ENCODE measurements at places on chromosomes 1 and 21.
A peak's percentile ranks its signal among the peaks of the same experiment; 100 is the strongest.

DNA sequence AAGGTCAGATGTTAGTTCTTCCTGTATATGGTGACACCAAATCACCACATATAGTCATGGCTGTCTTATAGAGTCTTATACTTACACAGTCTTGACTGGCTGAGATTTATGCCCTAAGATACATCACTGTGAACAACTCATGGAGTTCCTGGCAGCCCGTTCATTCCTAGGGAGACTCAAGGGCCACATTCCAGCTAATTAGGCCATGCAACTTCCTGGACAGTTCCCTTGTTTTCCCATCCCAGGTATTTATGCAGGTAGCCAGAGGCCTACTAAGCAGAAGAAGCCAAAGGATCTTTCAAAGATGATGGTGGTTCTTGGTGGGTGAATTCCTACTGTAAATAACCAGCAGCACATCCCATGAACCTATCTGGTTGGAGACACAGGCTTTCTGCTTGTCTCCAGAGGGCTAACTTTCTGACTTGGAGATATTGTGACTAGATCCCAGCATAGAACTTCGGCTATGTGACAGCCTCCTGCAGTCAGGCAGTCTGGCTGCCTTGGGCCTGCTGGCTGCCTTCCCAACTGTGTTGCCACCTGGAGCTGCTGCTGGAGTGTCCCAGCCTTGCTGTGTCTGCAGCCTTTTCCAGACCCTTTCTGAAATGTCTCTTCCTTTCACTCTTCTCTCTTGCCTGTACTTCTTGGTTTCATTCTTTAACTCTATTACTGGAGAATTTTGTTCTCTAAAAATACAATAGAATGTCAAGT, 283.8 kb downstream of the CACNA1E start:
- DNase-seq, result no peak

DNA sequence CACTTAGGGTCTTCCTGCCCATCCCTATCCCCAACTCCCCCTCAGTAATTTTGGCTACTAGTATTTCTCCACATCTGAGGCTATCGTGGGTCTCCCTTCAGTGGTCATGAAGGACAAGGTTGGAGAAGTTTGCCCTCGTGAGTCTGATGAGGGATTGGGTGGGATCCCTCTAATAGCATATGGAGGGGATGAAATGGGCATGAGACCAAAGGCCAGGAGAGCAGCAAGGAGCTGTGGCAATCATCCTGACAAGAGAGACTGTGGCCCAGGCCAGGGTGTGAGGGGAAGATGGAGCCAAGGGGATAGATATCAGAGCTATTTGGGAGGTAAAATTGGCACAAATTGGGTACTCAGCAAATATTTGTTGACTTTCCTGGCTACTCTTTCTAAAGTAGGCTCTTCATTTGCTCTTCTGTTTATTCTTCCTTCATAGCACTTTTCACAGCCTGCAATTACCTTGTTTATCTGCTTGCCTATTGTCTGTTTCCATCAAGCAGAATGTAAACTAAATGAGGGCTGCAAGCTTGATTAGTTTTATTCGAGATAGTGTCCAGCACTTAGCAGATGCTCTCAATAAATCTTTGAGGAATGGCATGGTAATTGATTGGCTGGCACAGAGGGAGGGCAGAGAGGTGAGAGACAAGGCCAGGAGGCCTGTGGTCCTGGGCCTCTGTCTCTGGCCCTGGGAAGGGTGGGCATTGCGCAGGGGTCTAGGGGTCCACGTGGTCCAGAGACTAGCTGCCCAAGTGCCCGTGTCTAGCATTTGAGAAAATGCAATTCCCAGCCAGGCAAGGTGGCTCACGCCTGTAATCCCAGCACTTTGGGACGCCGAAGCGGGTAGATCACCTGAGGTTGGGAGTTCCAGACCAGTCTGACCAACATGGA, 1.5 kb upstream of the PLK3 start:
- DNase-seq, result no peak

DNA sequence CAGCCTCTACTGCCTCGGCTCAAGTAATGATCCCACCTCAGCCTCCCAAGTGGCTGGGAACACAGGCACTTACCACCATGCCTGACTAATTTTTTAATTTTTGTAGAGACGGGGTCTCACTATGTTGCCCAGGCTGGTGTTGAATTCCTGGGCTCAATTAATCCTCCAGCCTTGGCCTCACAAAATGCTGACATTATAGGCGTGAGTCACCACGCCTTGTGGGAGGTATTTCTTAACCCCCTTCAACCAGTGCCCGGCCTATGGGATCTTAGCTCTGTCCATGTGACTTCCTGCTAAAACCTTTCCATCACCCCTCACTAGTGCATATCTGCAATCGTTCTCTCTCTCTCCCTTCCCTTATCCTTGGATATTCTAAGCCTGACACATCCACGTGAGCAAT, 86.4 kb downstream of the FOXD2 start:
- DNase-seq, result no peak

DNA sequence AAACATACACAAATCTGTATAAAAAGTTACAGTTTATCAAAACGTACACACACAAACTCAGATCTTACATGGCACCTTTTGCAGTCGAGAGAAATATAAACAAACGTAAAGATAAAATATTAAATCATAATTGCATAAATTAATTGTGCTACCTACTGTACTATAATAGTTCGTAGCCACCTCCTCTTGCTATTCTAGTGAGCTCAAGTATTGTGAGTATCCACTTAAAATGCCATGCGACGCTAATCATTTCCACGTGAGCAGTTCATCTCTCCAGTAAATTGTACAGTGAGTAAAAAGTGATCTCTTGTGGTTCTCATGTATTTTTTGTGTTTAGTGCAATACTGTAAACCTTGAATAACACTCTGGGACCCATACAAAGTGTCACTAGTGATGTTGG, 6.3 kb downstream of the MIA3 start:
- DNase-seq, result no peak

- peak; percentile 52 for DNase-seq
Observed at GRCh38 chr1:203089651-203090045, 3.8 kb upstream of the MYOG start.

- no peak for DNase-seq
Observed at GRCh38 chr21:34557261-34557660, 45.3 kb upstream of the KCNE1 start.

GRCh38 chr1:209227171-209227570, 356.3 kb upstream of the CAMK1G start:
- no peak for DNase-seq

- DNase-seq, result no peak
Observed at GRCh38 chr1:85546748-85547147, 33.8 kb upstream of the CCN1 start.

GRCh38 chr1:4597020-4597419, 57.4 kb upstream of the AJAP1 start:
- DNase-seq, result peak; percentile 14

DNA sequence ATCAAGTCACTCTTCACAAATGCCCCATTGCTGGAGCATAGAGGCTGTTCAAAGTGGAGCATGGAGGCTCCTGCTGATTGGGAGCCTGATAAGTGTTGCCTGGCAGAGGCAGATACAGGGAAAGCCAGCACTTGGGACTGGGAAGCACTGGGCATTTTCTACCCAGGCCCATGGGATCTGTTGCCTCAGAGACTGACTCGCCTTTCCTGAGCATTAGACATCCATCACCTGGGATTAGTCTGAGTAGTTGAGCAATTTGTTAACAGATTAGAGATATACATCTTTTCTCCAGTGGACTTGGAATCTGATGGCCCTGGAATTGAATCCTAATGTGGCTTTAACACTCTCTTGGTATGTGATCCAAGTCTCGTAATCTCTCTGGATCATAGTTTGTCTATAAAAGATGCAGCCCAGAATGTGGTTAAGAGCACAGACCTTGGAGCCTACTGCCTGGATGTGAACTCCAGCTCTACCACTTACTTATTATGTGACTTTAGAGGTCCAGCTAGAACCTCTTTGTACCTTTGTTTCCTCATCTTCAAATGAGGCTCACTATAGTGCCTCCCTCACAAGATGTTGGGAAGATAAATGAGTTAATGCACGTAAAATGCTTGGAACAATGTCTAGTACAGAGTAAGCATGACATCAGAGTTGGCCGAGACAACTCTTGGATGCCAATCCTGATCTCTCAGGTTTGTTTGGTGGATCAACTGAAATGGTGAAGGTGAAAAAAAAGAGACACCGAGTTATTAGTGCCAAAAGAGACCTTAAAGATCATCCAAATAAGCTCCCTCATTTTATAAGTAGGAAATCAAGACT, 38.3 kb upstream of the NRDC start:
- no peak for DNase-seq

DNA sequence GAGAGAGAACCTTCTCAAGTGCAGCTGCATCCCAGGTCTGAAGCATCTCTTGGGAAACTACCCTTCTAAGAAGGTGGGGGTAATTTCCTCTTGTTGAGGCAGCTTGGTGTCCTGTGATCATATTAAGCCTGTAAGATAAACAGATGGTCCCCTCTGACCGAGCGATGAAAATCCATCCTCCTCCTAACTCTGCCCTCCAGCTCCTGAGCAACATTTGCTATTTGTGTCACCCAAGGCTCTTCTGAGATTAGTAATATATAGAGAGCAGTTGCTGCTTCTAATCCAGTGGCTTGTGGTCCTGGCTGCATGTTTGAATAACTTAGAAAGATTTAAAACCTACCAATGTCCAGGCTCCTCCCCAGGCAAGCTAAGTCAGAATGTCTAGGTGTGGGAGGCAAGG, 123.7 kb downstream of the DISC1 start:
- DNase-seq, result no peak

DNA sequence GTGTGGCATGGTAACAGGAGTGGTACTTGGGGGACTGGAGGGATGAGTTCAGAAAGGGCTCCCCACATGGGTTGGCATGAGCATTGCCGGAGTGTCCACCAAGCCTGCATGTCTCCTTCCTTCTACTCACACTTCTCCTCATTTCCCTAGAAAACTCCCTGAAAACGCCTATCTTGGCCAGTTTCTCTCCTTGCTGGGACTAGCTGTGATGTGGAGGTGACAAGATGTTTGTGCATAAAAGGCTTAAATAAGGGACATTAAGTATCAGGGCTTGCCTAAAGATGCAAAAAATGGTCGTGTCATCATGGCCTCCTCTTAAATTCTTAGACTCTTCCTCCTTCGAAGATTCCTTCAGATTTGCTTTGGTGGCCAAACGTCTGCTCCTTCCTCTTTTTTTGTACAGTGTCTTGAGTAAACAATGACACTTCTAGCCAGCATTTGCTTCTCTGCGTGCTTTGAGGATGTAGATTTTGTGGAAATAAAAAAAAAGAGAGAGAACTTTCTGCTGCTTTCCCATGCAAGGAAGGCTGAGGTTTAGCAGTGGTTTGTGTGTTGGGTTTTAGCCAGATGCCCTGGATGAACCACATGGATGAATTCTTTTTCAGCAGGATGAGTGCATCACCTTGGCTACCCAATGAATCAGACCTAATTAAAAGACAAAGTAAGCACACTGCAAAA, 239.1 kb upstream of the IRF2BP2 start:
- DNase-seq, result no peak

DNA sequence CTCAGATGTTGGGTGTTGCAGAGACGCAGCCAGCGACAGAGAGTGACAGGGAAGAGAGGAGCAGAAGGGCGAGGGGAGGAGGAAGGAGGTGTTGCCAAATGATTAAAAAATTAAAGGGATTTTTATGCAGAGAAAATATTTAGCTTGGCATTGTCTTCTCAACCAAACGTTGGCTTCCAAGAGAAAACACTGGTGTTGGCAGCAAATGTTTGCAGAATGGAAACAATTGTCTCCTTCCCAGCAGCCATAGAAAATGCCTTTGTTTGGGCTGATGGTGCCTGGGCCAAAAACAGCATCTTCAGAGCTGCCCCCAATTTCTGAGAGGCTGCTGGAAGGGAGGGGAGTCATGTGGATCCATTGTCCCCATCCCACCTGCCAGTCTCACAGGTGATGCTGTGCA, 29.7 kb upstream of the GRIK3 start:
- no peak for DNase-seq

DNA sequence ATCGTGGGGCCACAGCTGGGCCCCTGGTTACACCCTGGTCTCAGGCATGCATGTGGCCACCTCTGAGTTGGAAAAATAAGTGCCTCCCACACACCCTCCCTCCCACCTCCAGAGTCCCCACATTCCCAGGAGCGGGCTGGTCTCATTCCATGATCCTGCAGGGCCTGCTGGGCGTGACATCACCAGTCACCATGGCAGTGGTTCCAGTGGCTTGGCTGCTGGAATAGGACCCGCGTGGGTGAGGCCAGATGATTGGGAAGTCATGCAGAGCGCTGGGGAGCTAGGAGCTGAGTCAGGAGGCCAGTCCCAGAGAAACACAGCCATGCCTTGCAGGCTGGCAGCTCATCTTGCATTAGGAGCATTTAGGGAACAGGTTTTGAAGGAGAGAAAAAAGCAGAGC, 125.4 kb upstream of the TMEM51 start:
- no peak for DNase-seq

GRCh38 chr1:95071539-95071938, 1.2 kb downstream of the ALG14 start:
- DNase-seq, result no peak

GRCh38 chr1:244414543-244414942, 37.2 kb downstream of the ADSS2 start:
- DNase-seq, result no peak

DNA sequence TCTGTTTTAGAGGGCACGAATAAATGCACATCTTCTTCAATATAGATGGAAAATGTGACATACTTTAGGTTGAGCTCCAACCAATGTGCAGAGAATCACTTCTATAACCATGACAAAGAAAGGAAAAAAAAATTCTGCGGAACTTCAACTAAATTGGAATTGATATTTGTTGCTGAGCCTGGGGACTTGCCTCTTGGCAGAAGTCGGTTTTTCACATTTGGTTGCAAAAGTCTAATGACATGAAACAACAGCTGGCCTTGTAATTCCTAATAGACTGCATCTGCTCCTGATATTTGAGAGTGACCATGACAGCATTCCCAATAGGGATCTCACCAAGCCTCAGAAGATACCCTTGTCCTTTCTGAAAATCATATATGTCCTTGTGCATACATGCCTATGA, 112.8 kb downstream of the PRRX1 start:
- no peak for DNase-seq
